NT2/D1 (cell line): ENCODE measurements at places on chromosomes 6 and 20.

DNA sequence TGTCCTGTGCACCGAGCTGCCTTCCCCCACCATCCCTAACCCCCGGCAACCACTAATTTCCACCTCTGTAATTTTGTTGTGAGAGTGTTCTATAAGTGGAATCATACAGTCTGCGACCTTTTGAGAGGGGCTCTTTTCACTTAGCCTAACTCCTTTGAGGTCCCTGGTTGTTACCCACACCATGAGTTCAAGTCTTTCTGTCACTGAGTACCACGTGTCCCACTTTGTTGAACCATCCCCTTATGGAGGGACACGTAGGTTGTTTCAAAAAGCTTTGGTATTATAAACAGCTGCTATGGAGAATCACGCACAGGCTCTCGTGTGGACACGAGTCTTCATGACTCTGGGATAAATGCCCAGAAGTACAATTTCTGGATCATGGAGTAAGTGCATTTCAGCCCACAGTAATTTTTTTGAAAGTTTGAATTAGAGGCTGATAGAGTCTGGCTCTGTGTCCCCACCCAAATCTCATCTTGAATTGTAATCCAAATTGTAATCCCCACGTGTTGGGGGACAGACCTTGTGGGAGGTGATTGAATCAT lies 9.5 kb downstream of the FAM209B start:
- DNase-seq = no peak

DNA sequence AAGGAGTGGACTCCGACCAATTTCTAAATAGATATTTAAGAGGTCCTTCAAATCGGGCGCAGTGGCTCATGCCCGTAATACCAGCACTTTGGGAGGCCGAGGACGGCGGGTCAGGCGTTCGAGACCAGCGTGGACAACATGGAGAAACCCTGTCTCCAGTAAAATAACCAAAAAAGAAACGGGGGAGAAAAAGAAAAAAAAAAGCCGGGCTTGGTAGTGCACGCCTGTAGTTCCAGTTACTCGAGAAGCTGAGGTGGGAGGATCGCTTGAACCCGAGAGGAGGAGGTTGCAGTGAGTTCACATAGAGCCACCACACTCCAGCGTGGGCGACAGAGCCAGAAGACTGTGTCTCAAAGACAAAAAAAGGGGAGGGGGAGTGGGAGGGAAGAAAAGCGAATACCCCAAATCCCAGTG lies 53.3 kb upstream of the HFE start:
- no peak for DNase-seq

- no peak for DNase-seq
Observed at GRCh38 chr20:24915892-24916291, 33.2 kb upstream of the CST7 start.

GRCh38 chr6:1612974-1613306 lies 3.2 kb downstream of the FOXC1 start:
- no peak for DNase-seq

DNA sequence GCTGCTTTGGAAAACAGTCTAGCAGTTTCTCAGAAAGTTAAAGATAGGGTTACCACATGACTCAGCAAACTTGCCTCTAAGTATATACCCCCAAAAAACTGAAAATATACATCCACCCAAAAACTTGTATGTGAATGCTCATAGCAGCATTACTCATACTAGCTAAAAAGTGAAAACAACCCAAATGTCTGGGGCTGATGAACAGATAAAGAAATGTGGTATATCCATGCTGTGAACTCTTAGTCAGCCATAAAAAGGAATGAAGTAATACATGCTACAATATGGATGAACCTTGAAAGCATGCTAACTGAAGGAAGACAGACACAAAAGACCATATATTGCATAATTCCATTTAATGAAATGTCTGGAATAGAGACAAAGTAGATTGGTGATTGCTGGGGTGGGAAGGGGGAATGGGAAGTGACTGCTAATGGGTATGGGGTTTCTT lies 79.9 kb upstream of the GLP1R start:
- no peak for DNase-seq

DNA sequence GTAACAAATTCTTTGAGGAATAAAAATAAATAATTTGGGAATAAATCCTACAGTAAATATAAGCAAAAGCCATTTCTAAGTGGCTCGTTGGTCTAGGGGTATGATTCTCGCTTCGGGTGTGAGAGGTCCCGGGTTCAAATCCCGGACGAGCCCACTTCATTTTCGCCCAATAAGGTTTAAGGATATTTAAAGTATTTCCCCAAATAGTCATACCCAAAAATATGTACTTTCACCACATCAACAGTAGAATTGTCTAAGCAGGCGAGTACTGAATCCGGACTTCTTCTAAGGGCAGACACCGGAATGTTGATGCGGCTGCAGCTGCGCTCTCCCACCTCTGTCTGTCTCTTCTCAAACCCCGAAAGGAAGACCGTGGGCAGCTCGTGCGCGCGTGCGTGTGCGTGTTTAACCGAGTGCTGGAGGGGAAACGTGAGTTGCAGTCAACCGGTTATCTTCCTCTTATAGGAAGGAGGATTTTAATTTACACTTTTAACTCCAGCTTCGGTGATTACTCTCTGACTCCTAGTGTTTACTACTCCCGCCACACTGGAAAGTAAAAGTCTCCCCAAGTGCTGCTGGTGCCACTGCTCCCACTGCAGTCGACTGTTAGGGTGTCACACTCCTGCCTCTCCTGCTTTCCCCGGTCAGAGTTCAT lies 155.7 kb upstream of the PRSS16 start:
- DNase-seq = peak; percentile 27

DNA sequence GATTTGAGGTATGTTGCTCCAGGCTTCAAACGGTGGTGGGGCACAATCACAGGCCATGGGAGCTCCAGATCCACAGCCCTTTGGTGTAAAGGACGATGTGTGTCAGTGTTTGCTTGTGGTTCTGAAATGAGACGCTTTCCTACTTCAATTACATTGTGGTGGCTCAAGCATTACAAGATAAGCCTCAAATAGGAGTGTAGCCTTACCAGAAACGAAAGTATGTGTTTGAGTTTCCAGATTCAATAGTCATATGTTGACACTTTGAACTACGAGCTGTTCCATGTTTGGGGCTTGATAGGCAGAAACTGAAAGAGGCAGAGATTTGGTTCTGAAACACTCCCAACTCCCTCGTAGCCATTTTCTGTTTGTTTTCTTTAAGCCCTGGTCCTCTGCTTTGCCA lies 187.1 kb downstream of the MYLK4 start:
- DNase-seq = no peak

- DNase-seq = no peak
Observed at GRCh38 chr20:32678948-32679347, 5.2 kb upstream of the C20orf203 start.

DNA sequence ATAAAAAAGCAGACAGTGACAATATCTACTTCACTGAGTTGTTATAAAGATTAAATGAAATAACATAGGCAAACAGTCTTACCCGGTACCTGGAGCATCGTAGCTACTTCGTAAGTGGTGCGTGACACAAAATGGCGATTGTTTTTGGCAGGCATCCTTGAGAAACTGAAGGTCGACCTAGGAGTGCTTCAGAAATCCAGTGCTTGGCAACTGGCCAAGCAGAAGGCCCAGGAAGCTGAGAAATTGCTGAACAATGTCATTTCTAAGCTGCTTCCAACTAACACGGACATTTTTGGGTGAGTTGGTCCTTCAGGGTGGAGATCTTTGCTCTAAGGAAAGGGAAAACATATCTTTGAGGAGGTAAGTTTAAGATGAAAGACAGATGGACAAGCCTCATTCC lies 4.8 kb downstream of the BPIFA2 start:
- DNase-seq = no peak

- DNase-seq = no peak
Observed at GRCh38 chr6:106475284-106475683, 114.8 kb downstream of the CRYBG1 start.

GRCh38 chr6:124076336-124077048 lies 272.8 kb downstream of the NKAIN2 start:
- no peak for DNase-seq

DNA sequence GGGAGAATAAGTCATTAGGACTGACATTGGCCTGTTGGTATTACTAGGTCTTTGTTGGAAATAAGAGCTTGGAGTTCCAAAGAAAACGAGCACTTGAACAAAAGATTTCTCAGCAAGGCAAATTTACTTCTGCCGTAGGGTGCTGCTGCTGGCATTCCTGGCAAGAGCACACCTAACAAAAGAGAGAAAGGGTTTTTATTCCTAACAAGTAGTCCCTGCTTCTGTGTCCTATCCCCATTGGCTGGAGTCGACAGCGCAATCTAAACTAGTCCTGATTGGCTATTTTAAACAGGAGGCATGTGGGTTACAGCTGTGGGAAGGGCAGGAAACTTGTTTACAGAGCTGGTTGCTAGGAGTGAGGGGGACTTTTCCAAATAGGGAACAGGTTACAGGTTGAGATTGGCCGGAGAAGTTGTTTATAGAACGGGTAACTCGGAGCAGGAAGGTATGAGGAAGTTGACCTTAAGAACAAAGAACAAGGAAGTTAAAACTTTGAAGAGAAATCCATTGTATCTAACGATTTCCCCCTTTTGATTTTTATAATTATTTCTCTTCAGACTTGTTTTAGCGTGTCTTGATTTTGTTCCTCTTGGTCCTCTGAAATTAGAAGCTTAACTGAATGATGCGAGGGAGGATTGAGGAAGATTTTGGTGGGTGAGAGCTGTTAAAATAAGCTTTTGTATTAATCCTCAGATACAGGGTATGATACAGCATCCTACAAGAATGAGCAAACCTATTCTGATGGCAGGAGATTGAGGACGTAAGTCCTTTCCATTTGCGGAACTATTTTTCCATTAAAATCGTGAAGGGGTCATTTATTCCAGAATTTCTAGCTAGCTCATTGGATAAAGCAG lies 3.4 kb upstream of the ZNFX1 start:
- no peak for DNase-seq

DNA sequence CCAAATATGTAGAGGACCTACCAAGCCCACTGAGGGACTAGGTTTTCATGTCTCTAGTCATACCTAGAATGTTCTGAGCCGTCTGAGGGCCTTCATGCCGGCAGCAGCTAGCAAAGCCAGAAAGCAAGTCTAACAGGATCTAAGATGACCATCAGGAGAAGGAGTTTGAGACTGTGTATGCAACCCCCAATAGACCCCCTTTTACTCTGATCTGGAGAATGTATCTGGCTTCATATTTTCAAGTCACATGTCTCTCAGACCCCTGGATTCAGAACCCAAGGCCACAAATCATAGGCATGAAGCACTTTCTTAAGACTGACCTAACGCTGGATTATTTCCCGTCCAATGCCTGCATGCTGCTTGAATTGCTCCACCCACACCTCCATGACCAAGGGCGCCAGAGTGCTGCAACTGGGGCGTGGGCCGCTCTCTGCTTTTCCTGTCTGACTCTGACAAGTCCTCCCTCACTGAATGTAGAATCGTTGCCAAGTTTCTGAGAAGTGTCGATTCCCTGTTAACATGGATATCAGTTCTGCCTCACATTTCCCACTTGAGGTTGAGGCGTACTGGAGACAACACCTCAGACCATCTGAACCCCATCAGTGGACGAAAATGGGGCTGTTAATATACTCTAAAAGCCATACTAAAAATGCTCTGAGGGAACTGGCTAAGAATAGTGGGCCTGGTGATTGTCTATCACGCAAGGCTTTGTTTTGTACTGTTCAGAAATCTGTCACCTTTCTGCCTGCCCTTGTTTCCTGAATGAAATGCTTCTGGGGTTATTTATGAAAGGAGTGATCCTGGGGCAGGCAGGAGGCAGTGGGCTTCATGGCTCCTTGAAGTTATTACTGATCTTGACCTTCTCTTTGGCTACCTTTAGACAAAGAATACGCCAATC lies 23.9 kb upstream of the ASXL1 start:
- no peak for DNase-seq

DNA sequence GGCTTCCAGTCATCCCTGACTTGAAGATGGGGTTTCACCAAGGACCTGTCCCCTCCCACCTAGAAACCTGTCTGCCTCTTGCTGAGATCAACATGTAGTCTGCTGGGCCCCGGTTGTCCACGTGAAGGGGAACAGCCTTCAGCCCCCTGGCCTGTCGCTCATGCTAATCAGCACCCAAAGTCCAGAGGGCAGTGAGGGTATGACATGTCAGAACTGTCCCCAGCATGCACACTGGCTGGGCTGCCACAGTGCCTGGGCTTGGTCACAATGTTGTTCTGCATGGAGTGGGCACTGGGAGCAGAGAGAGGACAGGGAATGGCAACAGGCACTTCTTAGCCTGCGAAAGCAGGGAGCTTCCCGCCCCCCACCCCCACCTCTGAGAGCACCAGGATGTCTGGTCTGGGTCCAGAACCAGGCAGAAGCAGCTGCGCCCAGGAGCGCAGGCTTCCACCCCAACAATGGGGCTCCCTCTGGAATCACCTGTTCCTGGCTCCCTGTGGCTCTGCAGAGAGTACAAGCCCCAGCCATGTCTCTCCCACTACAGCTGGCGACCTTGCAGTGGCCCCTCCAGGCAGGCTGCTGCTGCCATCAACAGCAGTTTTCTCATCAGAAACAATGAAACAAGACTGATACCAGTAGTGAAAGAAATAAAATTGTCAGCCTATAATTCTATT lies 182.7 kb downstream of the KHDRBS2 start:
- DNase-seq = no peak

DNA sequence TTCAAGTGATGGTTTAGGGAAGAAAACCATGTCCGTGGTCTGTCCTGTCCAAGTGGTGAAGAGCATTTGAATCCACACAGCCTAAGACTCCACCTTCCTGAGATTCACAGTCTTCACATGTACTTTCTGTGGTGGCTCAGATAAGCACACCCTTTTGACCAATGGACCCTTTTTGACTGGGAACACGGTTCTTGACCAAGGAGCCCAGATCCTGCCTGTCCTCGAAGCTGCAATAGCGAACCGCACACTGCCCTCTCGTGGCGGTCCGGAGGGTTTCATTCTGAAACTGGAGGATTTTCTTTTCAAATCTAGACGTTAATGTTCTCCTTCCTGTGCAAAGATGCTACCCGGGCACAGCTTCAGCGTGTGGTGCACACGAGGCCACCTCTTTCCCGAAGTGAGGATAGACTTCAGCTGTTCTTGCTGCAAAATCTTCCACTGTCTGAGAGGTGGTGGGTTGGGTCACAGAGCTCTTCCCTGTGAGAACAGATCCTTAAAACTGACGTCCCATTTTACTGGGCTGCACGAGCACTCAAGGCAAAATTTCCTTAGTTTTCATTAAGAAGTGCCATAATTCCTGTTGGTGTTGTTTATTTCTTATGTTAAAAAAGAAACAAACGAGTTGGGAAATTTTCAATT lies 90.5 kb downstream of the SYNJ2 start:
- DNase-seq = peak; percentile 27

DNA sequence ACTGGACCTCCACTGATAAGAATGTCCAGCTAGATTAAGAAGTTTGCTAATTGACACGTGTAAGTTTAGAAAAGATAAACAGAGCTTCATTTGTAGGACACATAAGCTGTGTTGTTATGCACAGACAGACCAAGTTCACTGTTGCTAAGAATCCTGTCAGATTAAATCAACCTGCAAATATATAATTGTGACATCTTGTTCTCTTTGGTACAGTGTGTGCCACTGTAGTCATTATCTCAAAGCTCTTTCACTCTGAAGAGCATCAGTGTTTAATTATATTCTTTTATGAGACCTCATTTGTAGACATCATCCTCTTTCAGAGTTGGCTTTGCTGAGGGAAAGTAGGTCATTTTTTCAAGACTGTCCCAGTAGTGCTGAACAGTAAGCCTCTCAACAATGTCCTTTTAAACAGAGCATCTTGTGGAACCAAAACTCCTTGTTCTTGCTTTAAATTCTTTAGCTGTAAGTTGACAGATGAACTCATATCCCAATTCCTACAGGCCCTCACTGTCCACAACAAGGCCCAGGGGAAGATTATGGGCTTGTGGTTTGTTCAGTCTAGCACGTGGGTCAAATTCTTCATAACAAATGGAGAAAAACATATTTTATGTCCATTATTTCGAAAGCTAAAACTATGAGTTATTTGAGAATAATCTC lies 252.4 kb downstream of the HDGFL1 start:
- no peak for DNase-seq

GRCh38 chr20:3935295-3935955 lies 46.2 kb downstream of the PANK2 start:
- DNase-seq = no peak
